ENCODE measurements at places on chromosomes 5 and 9.

DNA sequence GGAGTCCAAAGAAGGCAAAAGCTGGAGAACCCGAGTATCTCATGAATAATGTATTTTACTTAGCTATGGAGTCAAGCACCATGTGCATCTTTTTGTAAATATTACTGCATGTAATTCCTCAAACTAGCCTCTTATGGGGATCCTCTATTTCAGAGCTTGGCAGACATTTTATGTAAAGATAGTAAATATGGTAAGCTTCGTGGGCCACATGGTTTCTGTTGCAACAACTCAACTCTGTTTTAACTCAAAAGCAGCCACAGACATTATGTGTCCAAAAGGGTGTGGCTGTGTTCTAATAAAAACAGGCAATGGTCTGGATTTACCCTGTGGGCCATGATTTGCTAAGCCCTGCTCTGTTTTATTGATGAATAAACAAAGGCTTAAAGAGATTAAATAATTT lies 17.3 kb downstream of the DAPK1 start:
- DNase-seq = no peak

DNA sequence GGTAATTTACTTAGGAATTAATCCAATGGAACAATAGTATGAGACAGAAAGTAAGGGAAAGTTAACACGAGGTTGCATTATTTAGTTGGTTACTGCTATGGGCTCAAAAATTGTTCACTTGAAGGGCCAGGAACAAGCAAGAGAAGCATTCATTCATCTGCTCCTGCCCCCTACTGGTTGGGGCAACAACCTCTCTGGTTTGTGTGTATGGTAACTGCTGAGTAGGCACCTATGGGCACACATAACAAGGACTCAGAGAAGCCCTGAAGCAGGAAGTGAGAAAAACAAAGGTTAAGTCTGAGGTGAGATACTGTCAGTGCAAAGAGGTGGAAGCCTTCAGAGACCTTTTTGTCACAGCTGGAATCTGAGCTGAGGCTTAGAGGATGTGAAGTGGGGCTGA lies 34.4 kb upstream of the RANBP6 start:
- no peak for DNase-seq

DNA sequence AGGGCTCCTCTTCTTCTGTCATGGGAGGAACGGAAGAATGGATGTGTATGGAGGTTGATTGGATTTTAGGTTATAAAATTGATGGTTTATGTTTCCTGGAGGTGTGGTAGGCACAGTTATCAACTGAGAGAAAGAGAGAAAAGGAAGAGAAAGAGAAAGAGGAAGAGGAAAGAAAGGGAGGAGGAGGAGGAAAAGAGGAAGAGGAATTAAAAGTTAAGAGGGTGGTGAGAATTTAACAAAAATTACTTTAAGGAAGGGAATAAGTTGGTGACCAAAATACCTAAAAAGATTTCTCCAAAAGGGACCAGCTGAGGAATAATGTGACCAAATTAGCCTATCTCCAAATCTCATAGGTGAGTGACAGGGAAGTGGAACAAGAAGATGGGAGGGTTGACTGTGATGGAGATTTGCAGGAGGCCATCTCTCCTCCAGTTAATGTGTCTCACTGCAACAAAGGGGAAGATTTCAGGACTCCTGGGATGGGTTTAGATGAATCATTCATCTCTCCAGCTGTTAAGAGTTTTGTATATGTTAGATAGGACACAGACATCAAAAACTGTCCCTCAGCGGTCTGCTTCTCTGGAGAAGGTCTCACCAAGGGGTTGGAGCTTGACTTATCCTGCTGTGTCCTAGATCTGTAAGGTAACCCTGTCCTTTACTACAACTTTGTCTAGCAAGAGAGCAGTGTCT lies 76.0 kb upstream of the TMC1 start:
- no peak for DNase-seq

DNA sequence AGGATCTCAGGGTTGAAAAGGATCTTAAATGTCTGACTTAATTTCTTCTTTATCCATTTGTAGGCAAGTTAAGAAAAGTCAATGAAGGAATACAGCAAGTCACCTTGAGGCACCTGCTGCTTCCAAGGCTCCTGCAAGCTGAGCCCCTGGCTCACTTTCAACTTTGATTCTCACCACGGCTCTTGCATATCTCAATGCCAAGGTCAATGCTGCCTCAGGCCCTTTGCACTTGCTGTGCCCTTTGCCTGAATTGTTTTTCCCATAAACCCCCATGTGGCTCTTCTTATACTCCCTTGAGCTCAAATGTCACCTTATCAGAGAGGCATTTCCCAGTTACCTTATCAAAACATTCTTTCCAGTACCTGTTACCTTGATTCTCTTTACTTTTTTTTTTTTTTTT lies 144.3 kb upstream of the RAPGEF1 start:
- DNase-seq = no peak

- DNase-seq = no peak
These were observed 94.6 kb downstream of the ZNF608 start for GRCh38 chr5:124651663-124652513.

DNA sequence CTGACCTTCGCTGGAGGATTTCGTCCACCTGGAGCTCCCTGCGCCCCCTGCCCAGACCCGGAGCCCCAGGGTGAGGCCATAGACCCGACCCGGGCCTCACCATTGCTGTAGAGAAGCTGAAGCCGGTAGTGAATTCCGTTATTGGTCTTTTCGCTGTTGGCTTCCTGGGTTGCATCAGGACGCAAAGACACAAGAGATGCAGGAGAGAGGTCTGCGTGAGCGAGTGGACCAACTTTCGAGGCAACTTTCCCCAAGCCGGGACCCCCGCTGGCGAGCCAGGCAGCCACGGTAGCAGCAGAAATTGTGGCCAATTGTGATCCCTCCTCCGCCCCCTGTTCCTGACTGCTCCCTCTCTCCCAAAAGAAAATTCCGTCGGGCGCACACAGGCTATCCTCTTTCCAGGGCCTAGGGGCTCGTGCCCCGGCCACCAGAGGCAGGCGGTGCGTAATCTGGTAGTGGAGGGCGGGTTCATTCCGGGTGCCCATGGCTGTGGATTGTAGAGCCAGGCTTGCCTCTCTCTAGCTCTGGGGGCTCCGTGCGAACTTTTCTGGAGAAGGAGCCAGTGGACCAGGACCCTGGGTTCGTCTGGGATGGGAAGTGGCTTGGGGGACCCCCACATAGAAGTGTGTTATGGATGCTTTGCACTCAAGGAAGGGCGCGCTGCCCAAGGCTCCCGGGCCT lies 3.3 kb downstream of the EBF1 start:
- DNase-seq = no peak

DNA sequence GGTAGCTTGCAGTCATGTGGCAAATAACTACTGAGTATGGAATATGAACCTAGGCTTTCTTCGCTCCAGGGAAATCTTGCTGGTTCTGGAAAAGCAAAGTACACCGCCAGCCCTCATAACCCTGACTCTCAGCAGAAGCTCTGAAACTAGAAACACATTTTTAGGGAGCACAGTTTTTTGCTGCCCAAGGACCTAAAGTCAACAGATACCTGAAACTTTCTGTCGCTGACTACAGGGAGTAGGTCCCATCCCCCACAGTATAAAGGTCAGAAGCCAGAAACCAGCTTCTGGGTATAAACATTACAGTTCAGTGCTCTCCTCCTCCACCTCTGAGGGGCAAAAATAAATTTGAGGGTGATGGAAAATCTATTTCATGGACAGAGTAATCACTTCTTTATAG lies 3.0 kb downstream of the ATOX1 start:
- DNase-seq = no peak

DNA sequence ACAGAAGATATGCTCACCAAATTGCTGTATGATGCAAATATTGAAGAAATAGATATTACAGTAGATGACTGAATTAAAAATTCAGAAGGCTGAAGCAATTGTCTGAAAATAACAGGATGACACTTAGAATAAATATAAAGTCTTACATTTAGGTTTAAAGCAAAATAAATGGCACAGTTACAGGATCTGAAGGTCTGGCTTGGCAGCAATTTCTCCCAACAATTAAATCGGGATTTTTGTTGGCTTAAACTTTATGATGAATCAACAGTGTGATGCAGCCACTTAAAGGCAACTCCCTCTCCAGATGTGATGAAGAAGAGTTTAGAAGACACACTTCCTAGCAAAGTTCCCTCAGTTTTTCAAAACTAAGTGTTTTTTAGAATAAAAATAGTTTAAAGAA lies 80.5 kb downstream of the NREP start:
- no peak for DNase-seq

GRCh38 chr9:37927601-37928551 lies 23.9 kb upstream of the SLC25A51 start:
- no peak for DNase-seq

- peak; percentile 11 for DNase-seq
These were observed 937 bp upstream of the SLC26A2 start for GRCh38 chr5:149959406-149960236.

DNA sequence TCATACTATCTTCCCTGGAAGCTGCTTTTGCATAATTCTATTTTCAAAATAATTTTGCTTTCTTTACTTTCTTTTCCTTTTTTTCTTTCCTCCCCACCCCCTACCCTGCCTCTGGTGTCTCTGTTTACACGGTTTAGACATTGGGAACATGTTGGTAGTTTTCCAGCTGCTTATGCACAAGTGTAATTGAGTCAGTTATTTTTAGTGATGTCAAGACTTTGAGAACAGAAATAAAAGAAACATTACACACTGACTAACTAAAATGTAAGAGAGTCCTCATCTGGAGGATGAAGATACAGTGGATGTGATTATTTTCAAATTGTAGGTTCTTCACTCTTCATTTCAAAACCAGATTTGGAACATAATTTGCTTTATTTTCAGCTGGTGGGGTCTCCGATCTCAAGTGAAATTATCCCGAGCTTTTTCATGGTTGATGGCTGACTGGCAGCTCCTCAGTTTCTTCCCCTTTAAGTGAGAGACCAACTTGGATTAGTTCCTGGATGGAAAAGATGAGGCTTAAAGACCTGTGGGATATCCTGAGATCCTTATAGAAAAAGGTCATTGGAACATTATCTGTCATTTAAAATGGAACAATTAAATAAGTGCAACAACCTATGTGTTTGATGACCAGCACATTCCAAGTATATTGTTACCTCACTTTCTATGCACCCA lies 154.4 kb upstream of the ZNF462 start:
- DNase-seq = no peak

DNA sequence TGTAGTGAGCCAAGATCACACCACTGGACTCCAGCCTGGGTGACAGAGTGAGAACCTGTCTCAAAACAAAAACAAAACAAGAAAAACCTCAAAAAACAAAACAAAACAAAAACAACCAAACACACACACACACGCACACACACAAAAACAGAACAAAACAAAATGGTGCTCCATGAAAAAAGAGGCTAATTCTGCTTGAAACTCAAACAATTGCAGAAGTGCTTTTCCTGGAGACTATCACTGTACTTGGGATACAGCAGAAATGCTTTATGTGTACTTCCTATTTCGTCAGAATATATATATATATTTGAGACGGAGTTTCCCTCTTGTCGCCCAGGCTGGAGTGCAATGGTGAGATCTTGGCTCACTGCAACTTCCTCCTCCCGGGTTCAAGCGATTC lies 49.9 kb upstream of the HSPA9 start:
- no peak for DNase-seq

- DNase-seq = no peak
These were observed 29.7 kb upstream of the ERCC6L2 start for GRCh38 chr9:95845751-95846150.

GRCh38 chr5:172364773-172365172 lies 81.2 kb upstream of the UBTD2 start:
- no peak for DNase-seq

DNA sequence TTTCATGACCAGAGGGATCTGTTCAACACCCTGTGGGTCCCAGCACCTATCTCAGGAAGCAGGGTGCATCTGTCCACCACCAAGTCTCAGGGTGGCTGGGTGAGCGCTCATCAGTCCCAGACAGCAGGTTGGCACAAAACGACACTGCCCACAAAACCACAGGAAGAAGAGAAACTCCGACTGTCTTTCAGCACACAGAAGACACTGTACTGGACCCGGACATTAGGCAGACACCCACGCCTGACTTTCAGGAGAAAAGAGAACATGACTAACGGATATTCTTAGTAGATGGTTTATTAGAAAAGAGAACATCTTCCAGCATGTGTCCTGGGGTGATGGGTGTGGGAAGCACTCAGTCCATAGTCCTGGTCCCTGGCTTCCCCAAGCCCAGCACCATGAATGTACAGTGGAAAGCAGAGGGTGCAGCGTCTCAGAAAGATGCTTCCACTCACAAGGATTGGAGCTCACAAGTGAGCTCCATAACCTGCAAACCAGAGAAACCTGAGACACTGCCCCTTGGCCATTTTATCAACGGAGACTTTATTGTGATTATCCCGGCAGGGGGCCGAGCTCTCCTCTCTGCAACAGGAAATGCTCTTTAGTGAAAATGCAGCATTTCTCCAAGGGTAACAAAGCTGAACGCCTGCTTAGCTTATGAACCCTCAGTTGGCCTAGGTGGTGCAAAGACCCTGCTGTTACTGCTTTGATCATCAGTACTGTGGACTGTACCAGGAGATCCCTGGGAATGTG lies 35.8 kb upstream of the LCP2 start:
- DNase-seq = peak; percentile 42
